ENCODE measurements at places on chromosomes 4 and X. TPM values are rescaled to one million over a fixed set of nuclear protein-coding genes. Genes with fewer than 3 reads are reported as not detected.

The NEK1 gene
- 3.9 TPM for polyA plus RNA-seq

- no peak for DNase-seq
- peaks cover 4% of the 10 kb centered on the region for H3K4me1 ChIP-seq
- no peak overlapping the region for H3K27ac ChIP-seq
- no peak overlapping the region for H3K4me3 ChIP-seq
- H3K27me3 ChIP-seq = peaks cover 4% of the 10 kb centered on the region
Observed at GRCh38 chrX:107750263-107750662, 25.3 kb downstream of the TSC22D3 start.

GRCh38 chr4:11624370-11624769, 195.7 kb upstream of the HS3ST1 start:
- H3K27ac ChIP-seq = no peak overlapping the region
- DNase-seq = no peak
- H3K27me3 ChIP-seq = no peaks in the 10 kb centered on the region
- no peaks in the 10 kb centered on the region for H3K36me3 ChIP-seq

- H3K4me1 ChIP-seq = no peaks in the 10 kb centered on the region
- H3K27ac ChIP-seq = no peak overlapping the region
- no peaks in the 10 kb centered on the region for H3K36me3 ChIP-seq
- no peak for DNase-seq
Observed at GRCh38 chrX:153740631-153741222, 16.1 kb downstream of the ABCD1 start.

GRCh38 chr4:140719686-140720085, 36.5 kb downstream of the TBC1D9 start:
- DNase-seq = no peak
- no peak overlapping the region for H3K4me3 ChIP-seq
- H3K36me3 ChIP-seq = no peaks in the 10 kb centered on the region
- H3K27me3 ChIP-seq = no peaks in the 10 kb centered on the region
- H3K4me1 ChIP-seq = peaks cover 7% of the 10 kb centered on the region

DNA sequence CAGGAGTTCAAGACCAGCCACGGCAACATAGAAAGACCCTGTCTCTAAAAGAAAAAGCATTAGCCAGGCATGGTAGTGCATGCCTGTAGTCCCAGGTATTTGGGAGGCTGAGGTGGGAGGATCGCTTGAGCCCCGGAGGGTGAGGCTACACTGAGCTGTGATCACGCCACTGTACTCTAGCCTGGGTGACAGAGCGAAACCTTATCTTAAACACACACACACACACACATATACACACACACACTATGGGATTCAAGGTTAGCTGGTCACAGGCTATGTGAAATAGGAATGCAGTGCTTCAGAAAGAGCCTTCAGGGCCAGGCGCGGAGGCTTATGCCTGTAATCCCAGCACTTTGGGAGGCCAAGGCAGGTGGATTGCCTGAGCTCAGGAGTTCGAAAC, 23.5 kb downstream of the NLGN3 start:
- no peaks in the 10 kb centered on the region for H3K4me1 ChIP-seq
- H3K4me3 ChIP-seq = no peak overlapping the region
- no peak for DNase-seq

Data from lung (tissue), 17 donors.